ENCODE measurements at places on chromosomes 6 and 20. TPM values are rescaled to one million over a fixed set of nuclear protein-coding genes. Genes with fewer than 3 reads are reported as not detected.

The COL21A1 gene
- 2.3 TPM for total RNA-seq

GRCh38 chr20:400128-400453 is 8.0 kb upstream of the RBCK1 start:
- DNase-seq, result no peak

DNA sequence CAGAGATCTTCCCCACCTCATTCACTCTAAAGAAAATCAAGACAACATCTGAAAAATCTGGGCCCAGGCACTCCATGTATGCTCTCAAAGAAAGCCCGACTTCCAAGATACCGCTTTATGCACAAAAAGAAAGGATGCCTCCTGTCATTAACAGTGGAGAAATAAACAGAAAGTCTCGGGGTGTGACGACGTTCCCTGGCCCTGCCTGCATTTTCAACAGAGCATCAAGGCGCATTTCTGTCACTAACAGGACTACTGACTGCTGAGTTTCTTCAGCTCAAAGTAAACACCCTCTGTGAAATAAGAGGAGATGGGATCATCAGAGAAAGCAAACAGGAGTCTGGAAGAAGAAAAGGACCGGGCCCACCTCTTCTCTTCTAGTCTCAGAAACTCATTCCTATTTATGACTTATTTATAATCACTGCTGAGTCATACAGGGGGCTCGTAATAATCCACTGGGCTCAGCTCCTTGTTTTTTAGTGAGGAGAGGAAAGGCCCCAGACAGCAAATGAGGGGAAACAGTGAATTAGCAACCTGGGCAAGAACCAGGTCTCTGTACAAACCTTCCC is 99.7 kb downstream of the ZMYND8 start:
- peak; percentile 56 for DNase-seq

- DNase-seq, result no peak
These were observed 70.1 kb upstream of the MRPS10 start for GRCh38 chr6:42287756-42288155.

GRCh38 chr6:118500130-118501015 is 47.7 kb upstream of the PLN start:
- no peak for DNase-seq

DNA sequence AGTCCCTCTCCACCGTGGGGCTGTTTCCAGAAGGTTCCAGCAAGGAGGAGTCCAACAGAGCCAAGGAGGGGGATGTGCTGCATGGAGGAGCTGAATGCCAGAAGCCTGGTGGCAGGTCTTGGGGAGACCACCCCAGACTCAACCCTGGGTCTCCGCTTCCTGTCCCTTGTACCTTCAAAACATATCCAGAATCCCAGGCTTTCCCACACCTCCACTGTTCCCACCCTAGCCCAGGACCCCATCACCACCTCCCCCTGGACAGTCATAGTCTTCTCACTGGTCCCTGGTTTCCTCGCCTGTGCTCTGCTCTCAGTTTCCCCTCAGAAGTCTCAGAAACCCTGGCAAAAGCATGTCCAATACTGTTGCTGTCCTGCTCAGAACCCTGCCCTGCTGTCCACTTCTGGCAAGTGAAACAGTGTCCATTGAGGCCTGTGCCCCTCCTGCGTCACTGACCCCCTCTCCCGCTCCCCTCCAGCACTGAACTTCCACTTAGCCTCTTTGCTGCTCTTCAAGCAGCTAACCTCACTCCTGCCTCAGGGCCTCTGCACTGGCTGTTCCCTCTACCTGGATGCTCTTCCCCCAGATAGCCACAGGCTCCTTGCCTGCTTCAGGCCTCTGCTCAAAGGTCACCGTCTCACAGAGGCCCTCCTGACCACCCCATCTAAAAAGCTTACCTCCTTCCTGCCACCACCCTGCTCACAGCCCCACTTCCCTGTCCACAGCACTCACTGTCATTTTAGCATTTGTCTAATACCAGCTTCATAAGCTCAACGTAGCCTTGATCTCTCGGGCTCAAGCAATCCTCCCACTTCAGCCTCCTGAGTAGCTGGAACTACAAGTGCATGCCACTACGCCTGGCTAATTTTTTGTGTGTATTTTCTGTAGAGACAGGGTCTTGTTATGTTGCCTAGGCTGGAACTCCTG is 169.2 kb downstream of the GRM4 start:
- DNase-seq, result no peak

DNA sequence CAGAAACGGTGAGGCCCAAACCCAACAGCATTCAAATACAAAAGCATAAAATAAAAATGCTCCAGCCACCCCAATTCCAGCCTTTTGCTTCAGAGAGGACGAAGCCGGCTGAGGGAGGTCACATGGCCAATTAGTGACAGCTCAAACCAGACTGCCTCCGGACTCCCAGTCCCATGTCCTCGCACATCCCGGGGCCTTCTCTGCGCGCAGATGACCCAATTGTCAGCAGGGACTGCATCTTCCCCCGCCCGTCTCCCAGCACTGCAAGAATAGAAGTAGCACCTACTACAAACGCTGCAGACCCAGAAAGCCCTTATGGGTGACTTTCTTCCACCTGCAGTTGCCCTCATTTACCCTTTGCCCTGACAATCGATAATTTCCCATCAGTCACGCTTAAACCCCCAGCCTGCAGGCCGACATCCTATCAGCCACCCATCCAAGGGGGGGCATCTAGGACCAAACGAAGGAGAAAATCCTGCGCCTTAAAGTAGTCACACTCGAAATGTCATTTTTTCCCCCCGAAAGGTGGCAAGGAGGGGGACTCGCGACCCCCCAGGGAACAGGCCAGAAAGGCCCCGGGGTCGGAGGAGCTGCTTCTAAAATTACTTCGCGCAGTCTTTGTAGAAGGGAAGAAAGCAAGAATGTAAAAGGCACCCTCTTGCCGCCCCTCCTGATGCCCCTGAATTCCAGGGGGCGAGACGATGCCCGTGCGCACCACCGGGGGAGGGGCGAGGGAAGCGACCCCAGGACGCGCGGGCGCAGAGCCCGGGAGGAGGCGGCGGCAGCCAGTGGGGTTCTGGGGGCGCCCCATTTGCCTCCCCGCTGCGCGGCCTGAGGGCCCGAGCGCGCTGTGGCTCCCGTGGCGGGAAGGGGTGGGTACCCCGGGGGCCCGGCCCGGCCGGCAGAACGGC is 792 bp downstream of the SLC23A2 start:
- DNase-seq, result no peak

The ZNF391 gene
- 1.3 TPM for total RNA-seq

- peak; percentile 78 for DNase-seq
These were observed 113.5 kb upstream of the HDAC2 start for GRCh38 chr6:114084327-114084890.

- no peak for DNase-seq
These were observed 11.9 kb upstream of the RBM38 start for GRCh38 chr20:57379263-57379647.
